Mucosa of descending colon (tissue), 3 donors: ENCODE measurements at places on chromosomes 7 and 10. TPM values are rescaled to one million over a fixed set of nuclear protein-coding genes. Genes with fewer than 3 reads are reported as not detected.

DNA sequence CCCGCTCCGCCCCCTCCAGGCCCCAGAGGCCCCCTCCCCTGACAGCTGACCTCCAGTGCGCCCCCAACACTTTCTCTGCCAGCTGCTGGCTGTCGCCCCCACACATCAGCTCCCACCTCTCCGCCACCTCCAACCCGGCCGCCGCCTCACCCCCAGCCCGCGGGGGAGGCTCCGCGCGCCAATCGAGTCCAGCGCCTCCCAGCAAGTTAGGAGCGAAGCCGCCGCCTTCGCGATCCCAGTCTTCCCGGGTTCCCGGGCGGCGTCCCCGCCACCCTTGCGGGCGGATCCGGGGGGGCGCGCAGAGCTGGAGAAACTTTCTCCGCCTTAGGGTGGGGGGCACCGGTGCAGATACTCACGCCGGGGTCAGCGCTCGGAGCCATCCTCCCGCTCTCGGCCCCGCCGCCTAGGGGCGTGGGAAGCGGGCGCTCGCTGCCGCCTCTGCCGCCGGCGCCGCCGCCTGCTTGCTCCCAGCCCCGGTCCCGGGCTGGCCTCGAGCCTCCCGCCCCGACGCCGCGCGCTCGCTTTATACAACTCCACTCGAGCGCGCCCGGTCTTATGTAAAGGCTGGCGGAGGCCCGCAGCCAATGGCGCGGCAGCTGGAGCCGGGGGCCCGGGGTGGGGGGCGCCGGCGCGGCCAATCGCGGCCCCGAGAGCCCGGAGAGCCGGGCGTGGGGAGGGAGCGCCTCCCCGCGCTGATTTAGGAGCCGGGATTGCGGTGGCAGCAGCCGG lies at the start of gene CRTAC1:
Gene CRTAC1 (minus strand): TSS at position 529 of the 729 bp plus-strand sequence. CDS start 149 bp downstream, at position 380.
- peak; percentile 29 for DNase-seq

DNA sequence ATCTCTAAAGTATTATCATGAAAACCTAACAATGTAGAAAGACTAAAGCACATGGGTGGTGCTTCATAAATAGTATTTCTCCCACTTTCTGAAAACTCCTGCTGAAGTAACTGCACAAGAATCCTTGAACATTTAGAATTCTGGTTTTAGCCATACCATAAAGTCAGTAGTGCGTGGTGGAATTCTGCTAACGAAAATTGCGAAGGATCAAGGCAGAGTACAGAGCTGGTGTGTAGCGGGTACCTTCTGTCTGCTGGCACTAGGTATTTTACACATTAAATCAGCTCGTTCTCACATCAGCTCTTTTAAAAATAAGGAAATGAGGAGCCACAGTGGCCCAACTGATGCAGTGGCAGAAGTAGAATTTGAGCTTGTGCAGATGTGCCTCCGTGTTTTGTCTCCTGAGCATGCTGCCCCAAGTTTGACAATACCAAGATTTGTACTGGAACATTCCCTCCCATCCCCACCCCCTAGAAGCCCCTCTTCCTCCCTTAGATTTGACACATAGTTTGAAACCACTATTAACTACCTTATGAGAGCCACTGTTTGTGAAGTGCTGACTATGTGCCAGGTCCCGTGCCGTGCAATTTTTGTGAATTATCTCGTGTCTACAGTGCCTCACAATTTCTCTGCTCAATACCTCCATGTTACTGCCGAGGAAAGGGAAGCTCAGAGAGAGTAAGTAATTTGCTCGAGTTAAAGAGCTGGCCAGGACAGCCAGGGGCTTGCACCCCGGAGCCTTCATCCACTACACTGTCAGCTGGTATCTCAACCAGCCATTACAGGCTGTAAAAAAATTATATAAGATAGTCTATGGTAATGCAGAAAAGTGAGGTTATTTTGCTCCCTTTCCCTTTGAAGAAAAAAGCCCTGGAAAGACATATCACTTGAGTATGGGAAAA lies 66.9 kb downstream of the EGFR start:
- DNase-seq = no peak

GRCh38 chr7:7535691-7536090 lies at the start of gene COL28A1:
Gene COL28A1 (minus strand): TSS chr7:7535873. CDS start chr7:7532875, 2,998 bp downstream.
- DNase-seq = no peak

- no peak for DNase-seq
These were observed 472.8 kb upstream of the ADARB2 start for GRCh38 chr10:2210088-2210487.

DNA sequence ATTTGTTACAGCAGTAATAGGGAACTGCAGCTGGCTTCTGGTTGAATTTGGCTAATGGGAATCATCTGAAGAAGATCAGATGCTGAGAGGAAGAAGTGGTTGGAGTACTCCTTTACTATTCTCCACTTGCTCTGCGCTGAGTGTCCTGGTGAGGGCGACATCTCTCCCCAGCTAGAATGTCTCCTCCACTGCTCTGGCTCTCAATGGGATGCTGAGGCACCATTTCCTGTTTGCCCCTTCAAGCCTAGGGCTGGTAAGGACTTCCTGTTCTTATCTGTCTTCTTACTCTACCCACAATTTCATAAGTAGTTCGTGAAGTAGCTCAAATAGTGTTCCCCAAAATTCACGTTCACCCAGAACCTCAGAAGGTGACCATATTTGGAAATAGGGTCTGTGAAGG lies 43.2 kb upstream of the TES start:
- DNase-seq = no peak

DNA sequence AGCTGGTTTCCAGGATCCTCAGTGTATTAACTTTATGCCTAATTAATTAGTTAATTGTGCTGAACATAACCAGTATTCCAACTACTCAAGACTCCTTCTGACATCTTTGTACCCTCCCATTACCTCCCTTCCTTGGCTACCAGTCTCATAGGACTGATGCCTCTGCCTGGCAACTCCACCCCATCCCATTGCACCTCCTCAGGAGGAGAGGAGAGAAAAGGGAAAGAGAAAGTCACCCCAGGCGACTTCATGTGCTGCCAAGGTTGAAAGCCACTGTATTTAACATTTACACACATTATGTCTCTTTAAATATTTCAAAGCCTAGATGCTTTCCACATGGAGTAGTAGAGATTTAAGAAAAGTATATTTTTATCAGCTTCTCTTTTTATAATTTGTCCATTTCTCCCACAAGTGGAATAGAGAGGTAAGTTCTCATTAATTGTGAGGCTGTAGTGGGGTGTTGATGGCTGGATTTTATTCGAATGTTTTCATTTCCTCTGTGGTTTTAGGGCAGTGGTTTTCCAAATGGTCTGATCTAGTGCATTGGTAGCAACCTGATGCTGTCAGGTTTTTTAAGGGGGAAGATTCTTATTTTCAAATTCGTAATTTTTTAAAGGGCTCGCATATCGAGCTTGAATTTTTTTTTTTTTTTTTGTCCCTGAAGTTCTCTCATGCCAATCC lies 148.0 kb downstream of the BICC1 start:
- DNase-seq = no peak

GRCh38 chr7:151249034-151249731 lies 689 bp upstream of the SMARCD3 start:
- peak; percentile 71 for DNase-seq

DNA sequence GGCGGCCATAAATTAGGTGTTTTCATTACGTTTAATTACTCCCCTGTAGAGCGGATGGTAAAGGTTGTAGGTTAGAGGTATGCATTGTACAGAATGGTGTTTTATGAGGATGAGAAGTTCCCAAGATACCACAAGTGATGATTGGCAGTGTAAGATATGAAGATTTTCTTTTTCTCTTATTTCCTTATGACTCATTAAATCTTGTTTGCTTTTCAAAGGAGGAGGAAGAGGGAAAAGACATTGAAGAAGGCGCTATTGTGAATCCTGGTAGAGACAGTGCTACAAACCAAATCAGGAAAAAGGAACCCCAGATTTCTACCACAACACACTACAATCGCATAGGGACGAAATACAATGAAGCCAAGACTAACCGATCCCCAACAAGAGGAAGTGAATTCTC lies 133.9 kb downstream of the AASS start:
- no peak for DNase-seq

DNA sequence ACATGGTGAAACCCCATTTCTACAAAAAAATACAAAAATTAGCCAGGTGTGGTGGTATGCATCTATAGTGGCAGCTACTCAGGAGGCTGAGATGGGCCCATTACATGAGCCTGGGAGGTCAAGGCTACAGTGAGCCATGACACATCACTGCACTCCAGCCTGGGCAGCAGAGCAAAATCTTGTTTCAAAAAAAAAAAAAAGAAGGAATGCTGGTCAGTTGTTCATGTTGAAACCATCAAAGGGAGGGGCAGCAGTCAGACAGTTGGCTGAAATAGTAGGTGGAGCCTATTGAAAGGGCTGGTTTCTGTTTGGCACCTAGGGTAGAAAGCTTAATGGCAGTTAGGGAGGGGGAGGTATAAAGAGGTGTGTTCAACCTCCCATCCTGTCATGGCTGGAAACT lies 323.0 kb downstream of the GALNT17 start:
- no peak for DNase-seq

DNA sequence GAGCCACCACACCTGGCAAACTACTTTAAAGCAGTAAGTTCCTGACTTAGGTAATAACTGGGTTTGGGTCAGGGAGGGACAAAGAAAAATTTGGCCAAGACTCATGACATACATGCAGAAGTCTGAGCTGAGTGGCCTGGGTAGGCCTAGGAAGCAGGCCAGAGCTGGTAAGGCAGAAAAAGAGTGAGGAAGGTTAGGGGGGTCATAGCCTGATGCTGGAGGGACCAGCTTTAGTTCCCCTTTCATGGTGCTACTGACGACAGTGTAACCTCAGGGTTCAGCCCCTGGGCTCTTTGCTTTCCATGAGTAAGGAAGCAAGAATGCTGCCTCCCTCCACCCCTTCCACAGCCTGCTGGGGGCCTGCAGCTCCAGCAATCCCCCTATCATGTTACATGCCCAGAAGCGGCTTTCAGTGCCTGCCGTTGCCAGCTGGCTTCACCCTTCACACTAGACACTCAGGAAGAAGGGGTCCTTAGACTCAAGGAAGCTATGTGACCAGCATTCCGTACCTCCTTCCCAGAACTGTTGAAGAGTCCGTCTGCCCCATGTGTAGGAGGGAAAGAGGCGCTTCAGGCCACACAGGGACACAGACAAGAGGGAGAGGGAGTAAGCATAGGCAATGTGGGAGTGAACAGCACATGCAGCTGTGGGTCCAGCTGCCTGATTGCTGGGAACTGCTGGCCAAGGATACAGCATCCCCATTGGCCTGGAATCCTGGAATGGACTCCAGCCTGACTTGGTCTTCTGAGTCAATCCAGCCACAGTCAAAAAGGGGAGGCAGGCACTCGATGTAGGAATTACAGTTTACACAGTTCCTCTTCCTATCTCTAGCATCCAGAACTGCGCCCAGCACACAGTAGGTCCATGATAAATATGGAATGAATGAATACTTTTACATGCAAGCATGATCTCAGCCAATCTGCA lies 4.1 kb upstream of the PLAU start:
- DNase-seq = peak; percentile 50

DNA sequence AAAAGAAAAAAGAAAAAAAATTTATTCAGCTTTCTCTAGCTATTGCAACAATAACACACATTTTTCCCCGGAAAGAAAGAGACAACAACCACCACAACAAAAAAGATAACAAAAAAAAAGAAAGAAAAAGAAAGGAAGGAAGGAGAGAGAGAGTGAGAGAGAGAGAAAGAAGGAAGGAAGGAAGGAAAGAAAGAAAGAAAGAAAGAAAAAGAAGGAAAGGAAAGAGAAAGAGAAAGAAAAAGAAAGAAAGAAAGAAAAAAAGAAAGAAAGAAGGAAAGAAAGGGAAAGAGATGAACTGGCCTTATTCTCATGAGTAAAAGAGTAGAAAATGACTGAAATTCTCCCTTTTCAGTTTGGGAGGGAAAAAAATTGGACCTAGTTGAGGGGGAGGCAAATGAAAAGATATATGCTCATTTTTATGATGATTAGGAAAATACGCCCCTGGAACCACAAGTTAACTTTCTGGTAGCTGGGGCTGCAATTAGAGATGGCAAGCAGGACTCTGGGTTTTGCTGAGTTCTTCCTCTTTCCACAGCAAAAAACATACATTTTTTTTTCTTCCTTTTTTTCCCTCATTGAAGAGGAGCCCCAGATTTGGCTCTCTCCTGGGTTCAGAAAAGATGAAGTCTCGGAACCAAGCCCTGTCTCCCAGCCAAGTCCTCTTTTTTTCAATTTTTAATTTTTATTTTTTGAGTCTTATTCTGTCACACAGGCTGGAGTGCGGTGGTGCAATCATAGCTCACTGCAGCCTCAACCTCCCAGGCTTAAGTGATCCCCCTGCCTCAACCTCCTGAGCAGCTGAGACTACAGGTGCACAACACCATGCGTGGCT lies 12.6 kb upstream of the PRDX3 start:
- DNase-seq = no peak

GRCh38 chr7:25356534-25357151 lies 128.4 kb upstream of the NPVF start:
- DNase-seq = no peak

- no peak for DNase-seq
These were observed 9.9 kb downstream of the C7orf57 start for GRCh38 chr7:48045195-48045765.

- no peak for DNase-seq
These were observed 5.8 kb upstream of the AGMO start for GRCh38 chr7:15567652-15568051.

DNA sequence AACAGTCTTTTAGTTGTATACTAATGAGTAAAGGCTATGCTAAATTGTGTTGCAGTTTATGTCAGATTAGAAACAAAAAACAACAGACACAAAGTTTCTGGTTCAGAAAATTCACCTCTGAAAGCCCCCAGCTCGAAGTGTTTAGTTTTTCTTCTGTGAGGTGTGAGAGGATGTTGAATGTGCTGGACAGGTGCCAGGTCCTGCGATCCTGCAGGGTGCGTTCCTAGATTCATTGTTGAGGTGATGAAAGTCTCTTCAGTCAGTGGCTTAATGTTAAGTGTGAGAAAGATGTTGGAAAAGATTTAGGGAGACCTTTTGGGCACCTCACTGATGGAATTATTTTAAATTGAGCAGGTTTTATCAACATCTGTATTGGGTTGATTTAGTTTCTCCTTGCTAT lies 287.3 kb downstream of the SDK1 start:
- no peak for DNase-seq

GRCh38 chr7:132395361-132395760 lies 180.9 kb downstream of the PLXNA4 start:
- no peak for DNase-seq

The HKDC1 gene
- total RNA-seq = 20.2 TPM

The MBL2 gene
- total RNA-seq = not detected

The ECHDC3 gene
- total RNA-seq = 9.4 TPM

The COBL gene
- total RNA-seq = 91.8 TPM

The ACSM6 gene
- not detected for total RNA-seq

The ENO4 gene
- total RNA-seq = 0.31 TPM
